ENCODE measurements at places on chromosomes 2 and 18.

GRCh38 chr2:15940661-15941480 is 521 bp downstream of the MYCN start:
- DNase-seq: no peak

DNA sequence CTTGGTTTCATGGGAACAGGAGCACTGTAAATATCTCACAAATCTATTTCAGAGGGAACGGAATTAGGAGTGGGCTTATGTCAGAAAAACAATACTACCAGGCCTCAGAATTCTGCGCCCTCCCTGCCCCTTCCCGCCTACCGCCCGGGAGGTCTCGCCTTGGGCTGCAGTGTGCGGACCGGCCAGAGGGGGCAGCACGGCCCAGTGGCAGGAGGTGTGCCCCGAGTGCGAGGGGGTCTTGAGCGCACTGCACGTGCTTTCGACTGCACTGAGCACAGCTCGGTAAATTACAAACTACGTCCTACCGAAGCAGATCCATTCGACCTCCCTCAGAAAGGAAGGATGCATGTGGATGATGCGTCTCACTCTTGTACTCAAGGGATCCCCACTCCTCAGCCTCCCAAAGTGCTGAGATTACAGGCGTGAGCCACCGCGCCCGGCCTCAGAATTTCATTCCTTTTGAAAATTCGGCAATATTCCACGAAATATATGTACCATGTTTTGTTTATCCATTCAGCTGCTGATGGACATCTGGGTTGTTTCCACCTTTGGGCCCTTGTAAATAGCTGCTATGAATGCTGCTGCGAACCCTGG is 297.0 kb downstream of the BCL2 start:
- DNase-seq: no peak

GRCh38 chr2:172976816-172977215 is 98.8 kb upstream of the MAP3K20 start:
- DNase-seq: no peak

GRCh38 chr18:78242806-78243205 is 736.8 kb upstream of the SALL3 start:
- DNase-seq: no peak

DNA sequence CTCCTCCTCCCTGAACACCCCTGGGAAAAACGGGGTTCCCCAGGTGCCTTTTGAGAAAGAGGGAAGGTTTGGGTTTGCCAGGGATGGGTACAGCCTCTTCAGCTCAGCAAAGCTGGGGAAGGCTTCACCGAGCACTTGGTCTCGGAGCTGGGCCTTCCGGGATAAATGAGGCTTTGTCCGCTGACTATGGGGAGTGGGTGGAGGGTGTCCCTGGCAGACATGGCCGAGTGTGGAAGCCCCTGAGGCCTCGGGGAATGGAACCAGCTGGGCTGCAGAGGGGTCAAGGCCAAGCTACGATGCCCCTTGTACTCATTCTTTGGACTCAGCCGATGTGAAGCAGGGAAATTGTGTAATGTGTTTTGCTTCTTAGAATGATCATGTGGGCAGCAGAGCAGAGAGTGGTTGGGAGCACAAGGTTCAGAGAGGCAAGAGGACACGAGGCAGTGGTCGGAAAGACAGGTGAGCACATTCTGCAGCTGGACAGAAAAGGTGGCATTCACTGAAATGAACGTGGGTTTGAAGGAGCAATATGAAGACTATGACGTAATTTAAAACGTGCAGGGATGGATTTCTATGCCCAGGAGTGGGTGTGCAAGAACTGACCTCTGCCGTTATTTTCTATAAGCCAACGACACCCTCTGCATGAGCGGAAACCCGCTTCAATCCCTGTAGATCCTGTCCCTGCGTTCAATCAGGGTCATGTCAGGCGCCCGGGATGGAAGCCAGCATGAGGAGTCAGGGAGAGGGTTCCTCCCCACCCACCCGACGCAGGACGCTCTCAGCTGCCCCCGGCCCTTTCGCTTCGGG is 142.6 kb downstream of the PXDN start:
- no peak for DNase-seq

DNA sequence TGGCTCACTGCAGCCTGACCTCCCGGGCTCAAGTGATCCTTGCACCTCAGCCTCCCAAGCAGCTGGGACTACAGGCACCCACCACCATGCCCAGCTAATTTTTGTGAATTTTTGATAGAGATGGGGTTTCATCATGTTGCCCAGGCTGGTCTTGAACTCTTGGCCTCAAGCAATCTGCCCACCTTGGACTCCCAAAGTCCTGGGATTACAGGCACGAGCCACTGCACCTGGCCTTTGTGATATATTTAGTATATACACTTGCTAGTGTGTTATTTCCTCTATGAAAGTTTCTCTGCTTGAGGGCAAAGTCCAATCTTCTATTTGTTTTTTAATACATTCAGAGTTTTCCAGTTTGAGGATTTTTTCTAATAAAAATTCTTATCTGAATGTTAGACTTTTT is 119.3 kb downstream of the GALNT3 start:
- no peak for DNase-seq

DNA sequence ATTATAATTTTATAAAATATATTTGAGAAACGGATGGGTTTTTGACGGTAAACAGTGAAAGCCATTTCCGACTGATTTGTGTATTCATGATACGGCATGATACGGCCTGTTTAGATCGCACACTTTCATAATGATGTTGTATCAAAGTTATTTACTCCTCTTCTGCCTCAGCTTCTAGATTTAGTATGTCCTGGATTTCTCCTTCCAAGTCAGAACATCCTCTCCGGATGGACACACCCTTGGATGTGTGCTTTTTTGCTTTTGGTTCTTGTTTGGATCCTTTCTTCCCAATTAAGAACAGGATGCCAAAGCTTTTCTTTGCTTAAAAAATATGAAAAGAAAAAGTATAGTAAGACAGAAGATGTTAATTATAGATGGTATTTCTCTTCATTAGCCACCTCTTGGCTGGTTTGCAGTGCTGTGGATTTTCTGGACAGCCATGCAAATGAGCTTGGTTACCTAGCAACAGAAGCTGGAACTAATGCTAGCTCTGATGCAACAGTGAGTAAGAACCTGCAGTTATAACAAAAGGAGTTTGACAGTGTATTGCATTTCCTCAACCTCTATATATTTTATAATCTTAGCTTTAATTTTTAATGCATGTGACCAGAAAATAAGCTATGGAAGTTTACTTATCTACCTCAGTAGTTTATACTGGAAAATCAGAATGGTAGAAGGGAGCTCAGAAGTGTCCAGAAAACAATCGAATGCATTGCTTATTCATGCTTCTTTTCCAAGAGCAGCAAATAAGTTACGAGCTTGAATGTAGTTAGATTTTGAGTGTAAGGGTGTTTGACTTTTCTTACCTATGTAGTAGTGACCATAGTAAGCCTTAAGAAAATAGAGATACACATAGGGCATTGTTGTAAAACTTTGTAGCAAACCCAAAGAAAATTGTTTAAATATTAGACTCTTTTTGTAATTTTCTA is 27.9 kb downstream of the RMND5A start:
- DNase-seq: no peak

- peak; percentile 46 for DNase-seq
These were observed 625 bp downstream of the ARPC2 start for GRCh38 chr2:218217360-218218267.

GRCh38 chr18:23270986-23271680 is 135.8 kb downstream of the CABLES1 start:
- no peak for DNase-seq

DNA sequence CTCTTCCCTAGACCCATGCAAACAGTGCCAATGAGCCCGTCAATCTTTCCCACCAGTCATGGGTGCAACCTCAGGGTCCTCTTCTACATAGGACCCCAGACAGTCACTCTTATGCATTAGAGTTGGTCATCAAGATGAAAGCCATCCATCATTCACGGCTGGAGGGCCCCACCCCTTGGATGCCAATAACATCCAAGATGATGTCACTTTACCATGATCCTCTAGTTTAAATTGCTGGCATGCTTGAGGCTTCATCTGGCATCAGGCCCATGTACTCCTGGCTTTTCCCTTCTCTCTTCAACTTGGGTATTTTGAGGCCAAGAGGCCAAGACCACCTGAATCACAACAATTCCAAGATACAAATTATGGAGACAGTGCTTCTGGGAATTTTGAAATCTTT is 91.1 kb upstream of the MAPK4 start:
- no peak for DNase-seq

- DNase-seq: peak; percentile 38
These were observed 19.5 kb downstream of the SLC25A52 start for GRCh38 chr18:31741097-31741735.

GRCh38 chr2:47173986-47174732 is 19.1 kb upstream of the STPG4 start:
- no peak for DNase-seq

Measured in CD4-positive, alpha-beta T cell (primary cell).